Left kidney (tissue), 8 donors: ENCODE measurements at places on chromosomes 16 and 17.

DNA sequence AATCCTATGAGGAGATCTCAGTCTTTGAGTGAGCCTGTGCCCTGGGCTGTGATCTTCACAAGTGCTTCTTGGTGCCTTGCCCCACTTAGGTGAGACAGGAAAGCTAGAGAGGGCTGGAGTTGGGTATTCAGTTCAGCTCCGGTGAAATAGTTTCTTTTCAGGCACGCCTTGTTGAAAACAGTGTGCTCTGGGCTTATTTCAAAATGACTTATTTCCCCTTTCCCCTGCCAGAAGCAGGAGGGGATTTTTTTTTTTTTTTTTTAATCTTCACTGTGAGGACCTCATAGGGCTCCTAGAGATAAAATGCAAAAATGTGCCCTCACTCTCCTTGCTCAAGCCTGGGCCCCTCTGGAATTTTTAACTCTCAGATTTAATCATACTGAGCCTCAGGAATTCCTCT, 27.2 kb downstream of the MOSMO start:
- no peak for DNase-seq

DNA sequence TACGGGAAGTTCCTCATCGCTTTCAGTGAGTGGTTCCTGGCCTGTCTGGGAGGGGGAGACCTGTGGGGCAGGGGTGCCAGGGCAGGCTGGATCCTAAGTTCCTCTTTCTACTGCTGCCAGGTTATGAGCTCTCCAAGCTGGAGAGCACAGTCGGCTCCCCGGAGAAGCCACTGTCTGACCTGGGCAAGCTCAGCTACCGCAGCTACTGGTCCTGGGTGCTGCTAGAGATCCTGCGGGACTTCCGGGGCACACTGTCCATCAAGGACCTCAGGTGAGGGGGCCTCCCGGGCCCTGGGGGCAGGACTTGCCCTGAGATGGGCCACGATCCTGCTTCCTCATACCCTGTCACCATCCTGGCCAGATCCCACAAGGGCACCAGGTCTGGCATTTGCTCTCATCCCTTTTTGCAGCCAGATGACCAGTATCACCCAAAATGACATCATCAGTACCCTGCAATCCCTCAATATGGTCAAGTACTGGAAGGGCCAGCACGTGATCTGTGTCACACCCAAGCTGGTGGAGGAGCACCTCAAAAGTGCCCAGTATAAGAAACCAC, 5.1 kb downstream of the PRSS8 start:
- DNase-seq = no peak

DNA sequence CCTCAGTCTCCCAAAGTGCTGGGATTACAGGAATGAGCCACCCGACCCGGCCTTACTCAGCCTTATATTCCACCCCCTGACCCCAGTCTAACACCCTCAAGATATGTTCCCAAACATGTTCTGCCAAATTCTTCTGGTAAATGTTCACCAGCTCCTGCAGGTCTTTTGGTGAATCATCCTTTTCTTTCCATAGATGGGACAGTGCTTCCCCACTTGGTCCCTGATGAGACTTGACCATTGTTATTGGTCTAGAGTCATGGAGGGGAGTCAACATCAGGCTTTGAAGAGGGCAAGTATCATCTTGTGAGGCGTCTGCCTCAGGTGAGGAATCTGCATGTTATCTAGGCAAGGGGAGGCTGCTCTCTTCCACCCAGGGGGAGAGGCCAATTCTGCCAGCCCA, 10.4 kb upstream of the RUNDC3A start:
- DNase-seq = no peak

DNA sequence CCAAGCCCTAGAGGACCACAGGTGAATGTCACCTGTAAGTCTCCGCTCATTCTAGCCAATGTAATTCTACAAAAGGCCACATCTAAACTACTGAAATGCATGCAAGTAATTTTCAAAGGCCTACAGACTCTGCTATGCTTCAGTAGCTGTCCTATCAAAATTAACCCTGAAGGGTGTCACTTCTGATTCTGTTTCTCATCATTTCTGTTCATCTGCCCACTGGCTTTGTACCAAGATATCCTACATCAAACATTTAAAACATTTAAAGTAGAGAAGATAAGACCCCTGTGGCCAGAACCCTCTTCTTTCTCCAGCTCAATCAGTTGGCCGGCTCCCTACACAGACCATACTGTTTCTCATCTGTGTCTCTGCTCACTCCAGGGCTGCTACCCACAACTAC, 21.5 kb downstream of the PHF12 start:
- no peak for DNase-seq

DNA sequence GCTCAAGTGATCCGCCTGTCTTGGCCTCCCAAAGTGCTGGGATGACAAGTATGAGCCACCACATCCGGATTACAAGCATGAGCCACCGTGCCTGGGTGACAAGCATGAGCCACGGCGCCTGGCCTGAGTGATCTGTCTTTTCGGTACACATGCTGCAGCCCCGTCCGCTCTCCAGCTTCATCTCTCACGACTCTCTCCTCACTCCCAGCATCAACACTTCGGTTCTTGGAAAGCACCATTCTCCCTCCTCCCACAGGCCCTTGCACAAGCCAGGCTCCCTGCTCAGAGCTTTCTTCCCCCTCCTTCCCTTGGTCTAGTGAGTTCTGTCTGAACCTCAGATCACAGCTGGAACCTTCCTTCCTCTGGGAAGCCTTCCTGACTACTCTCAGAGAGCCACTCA, 6.5 kb upstream of the NCBP3 start:
- DNase-seq = no peak
